ENCODE measurements at places on chromosomes 7 and 10.

GRCh38 chr7:45080958-45081669, 7.7 kb downstream of the NACAD start:
- no peak for DNase-seq

- DNase-seq, result no peak
Observed at GRCh38 chr10:118027397-118027796, 19.3 kb downstream of the RAB11FIP2 start.

DNA sequence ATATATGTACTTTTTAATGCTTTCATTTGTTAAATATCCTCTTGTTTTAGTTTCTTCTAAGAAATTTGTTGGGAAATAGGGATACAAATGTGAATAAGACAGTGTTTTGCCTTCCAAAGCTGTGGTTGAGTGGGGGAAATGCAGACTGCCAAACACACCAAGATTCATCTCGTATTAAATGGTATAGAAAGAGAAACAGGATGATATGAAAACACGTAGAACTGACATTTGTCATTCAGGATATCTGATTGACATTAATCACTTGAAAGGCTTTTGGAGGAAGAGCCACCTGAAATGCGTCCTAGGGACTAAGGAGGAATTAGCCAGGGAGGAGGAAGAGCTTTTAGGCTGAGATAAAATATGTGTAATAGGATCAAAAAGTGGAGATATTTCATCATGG, 287.4 kb upstream of the SEMA3C start:
- no peak for DNase-seq

DNA sequence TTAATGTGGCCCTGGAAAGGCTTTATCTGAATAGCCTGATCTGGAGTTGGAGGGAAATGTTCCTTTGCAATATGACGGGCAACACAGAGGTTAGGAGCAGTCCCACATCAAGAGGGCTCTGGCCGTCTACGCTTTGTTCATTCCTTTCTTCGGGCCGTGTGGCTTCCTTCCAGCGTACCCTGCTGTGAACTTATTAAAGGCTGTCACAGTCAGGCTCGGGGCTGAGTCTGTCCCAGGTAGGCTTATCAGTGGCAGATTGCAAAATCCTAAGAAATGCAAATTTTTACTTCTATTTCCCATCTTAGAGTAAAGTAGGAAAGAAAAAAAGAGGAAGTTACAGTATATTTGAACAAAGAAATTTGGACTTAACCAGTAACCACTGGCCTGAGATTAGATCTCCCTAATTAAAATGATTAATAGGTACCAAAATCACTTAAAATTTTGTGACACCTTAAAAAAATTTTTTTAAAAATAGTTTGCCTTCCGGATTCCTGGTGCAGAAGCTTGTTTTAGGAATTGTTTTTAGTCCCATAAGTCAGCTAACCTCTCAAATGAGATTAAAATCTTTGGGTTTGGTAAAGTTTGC, 453.1 kb upstream of the MKI67 start:
- no peak for DNase-seq

DNA sequence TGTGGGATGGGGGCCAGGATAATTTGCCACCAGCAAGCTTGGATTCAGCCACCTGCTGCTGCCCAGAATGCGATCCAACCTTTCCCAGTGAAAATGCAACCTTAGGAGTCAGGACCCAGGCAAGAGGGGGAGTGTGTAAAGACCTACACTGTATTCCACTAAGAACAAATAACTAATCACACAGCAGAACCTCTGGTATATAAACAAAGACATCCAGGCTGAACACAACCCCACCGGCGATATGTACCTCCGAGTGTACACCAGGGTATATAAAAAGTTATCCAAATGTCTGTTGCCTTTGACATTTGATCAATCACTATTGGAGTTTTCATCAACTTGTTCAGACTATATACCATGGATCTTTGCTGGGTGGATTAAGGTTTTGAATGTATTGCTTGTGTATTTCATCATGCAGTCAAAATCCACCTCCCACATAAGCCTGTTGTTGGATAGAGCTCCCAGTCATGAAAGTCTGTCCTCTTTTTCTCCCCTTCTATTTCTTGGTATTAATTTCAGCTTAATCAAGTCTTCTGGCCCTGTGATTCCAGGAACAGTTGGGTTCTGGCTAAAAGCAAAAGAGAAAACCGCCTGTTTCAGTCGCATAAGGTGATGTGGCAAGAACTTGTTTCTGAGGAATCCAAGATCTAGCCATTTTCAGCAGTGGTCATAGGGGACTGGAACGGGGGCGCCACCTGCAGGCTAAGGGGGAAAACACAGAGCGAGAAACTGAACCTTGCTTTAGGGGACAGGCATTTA, 290.7 kb downstream of the CCDC3 start:
- peak; percentile 91 for DNase-seq

- DNase-seq, result no peak
Observed at GRCh38 chr10:80598951-80599350, 61.2 kb downstream of the SH2D4B start.

DNA sequence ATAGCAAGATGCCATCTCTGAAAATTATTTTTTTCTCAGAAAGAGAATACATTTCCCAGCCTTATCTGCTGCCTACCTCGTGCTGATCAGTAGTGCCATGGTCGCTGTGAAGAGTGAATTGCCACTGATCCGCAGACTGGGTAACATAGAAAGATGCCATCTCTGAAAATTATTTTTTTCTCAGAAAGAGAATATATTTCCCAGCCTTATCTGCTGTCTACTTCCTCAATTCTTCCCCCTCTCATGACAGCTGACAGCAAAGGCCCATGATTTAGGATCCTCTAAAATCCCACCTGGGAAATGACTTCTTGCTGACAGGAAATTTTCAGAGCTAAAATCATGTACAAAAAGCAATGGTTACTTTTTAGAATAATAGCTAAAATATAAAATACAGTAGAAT, 92.5 kb upstream of the AHR start:
- no peak for DNase-seq

DNA sequence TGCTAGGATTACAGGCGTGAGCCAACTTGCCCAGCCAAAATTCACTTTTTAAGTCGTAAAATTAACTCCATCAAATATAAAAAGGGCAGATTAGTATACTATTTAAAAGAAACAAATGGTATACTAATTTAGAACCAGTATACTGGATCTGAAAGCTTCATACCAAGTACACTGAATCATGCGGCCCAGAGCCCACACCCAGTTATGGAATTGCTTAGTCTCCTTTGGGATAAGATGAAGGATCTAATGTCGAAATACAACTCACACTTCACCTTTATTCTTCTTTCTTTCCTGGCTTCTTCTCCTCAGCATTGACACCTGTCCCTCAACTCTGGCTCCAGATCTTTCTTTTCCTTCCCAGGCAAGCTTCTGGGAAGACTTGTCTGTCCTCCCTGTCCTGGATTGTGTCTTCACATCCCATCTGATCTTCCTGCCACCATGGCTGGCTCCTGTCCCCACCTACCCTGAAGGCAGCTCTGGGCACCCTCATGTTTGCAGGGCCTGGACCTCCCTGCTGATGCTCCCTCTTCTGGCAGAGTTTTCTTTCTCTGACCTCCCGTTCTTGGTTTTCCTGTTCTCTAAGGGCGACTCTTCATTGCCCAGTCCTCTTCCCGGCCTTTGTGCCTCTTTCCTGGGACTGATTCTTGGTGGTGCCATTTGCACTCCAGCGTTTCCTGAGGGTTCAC, 57.8 kb upstream of the CTBP2 start:
- DNase-seq, result no peak

DNA sequence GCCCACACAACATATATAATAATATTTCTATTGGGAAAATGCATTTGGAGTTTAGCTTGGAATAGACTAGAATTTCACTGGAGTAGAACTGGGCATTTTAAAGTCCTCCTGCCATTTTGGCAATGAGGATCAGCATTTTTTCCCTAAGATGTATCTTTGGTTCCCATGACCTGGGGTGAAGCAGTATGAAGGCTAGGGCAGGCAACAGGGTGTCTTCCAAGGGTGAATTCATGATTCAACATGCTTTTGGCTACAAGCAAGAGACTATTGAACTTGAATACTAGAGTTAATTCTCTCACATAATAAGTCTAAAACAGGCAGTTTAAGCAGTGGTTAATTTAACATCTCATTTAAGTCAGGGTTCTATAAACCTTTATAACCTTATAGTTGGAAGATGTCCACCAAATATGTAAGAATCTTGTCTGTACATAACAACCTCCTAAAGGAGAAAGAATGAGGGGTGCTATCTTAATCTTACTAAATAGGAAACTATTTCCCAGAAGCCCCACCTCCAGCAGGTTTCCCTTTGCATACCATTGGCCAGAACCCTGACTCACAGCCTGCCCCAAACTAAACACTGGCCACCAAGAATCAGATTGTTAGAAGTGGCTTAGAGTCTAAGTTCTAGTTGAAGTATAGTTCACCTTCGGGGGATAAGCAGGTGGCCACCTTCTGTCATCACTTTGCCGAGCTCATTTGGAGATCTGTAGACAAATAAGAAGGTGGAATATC, 96.0 kb upstream of the PRPS1L1 start:
- DNase-seq, result no peak
